ENCODE measurements at places on chromosomes 12 and 14.
A peak's percentile ranks its signal among the peaks of the same experiment; 100 is the strongest.

DNA sequence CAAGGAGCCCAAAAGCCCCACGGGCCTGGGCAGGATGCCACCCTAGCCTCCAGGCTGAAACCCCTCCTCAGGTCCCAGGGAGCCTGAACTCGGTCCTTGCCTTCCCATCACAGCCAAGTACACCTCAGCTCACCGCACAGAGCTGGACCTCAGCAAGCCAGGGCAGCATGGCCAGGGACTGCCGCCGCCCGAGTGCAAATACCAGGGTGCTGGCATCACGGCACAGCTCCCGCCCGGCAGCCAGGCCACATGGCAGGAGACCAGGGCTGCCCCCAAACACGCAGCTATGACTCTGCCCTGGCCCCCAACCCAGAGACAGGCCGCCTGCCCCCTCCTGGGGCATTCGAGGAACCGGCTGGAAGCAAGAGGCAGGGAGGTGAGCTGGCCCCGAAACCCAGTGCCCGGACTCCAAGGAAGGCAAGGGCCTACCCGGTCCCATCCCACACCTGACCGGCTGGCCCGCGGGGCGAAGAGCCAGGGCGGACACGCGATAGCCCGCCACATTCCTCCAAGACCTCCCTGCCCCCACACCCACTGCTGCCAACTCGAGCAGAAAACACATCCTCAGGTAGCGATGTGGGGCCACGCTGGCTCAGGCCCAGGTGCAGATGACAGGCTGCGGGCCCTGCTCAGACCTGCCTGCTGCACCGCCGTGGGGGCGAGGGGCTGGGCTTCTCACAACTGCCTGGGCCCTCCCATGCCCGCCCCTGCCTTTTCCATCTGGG, 2.7 kb downstream of the JAG2 start:
- DNase-seq: no peak

DNA sequence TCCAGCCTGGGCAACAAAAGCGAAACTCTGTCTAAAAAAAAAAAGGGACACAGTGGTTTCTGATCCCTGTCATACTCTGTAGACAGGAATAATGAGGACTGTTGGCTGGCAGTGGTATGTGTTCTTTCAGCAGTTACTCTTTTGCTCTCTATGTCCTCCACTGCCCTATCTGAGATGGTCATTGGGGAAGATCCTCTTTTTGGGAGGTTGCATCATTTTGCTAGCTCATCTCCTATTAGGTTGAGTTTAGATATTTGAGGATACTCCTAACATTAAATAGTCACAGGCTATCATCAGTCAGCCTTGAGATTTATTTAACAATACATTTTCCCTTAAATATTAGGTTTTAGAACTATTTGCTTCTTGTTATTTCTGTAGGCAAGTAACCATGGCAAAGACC, 5.9 kb upstream of the CCDC91 start:
- DNase-seq: no peak

GRCh38 chr14:102371361-102371760, 8.6 kb downstream of the TECPR2 start:
- no peak for DNase-seq

DNA sequence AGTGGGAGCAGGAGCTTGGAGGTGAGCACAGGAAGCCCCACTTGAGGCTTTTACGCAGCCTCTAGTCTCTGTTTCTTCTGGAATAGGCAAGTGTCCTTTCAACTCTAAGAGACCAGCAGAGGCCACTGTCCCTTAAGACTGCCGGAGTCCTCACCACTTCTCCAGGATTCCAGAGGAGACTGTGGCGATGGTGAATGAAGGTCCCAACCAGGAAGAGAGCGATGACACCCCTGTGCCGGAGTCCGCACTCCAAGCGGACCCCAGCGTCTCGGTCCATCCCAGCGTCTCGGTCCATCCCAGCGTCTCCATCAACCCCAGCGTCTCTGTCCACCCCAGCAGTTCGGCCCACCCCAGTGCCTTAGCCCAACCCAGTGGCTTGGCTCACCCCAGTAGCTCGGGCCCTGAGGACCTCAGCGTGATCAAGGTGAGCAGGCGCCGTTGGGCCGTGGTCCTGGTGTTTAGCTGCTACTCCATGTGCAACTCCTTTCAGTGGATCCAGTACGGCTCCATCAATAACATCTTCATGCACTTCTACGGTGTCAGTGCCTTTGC, 442 bp downstream of the FLVCR2 start:
- DNase-seq: no peak

- DNase-seq: no peak
These were observed 58.1 kb downstream of the ACTN1 start for GRCh38 chr14:68921049-68921448.

DNA sequence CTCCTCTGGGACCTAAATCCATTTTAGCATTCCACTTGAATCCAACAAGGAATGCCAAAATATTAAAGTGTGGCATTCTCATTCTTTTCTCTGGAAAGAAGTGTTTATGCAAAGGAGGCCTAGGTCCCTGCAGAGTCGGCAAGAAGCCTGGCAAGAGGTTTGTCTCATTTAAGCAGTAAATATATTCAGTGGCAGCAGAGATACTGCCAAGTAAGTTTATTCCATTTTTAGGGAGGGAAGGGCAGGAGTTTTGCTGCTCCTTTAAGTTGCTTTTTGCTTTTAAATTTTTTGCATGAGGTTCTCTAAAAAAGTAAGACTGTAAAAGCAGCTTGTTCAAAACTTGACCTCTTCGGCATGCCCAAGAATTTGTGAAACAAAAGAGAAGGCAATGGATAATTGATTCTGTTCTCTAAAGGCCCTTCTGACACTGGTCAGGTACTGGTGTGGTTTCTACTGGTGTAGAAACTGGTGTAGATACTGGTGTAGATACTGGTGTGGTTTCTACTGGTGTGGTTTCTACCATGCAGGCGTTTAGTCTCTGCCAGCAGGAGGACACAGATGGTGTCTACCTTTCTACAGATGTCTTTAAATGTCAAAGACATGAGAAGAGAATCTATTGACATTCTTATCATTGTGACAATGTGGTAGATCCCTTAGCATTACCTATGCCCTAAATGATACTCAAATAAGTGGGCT, 107.3 kb downstream of the SAMD4A start:
- no peak for DNase-seq

- DNase-seq: peak; percentile 72
These were observed 3.4 kb downstream of the KCNA5 start for GRCh38 chr12:5047094-5047493.

DNA sequence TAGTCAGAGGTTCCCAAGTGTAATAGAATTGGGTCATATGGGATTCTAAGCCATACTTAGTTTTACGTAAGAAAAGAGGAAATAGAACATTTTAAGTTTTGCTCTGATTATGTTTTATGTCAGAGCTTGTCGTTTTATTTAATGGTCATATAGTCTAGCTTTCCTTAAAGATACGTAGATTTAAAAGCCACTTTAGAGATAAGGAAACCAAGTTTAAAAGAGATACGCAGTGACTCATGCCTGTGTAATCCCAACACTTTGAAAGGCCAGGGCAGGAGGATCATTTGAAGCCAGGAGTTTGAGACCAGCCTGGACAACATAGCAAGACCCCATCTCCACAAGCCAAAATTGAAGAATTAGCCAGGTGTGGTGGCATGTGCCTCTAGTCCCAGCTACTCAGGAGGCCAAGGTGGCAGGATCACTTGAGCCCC, 19.5 kb downstream of the MAPK1IP1L start:
- no peak for DNase-seq

GRCh38 chr12:78585132-78585531, 279.4 kb upstream of the SYT1 start:
- no peak for DNase-seq

GRCh38 chr14:91237219-91237618, 7.3 kb downstream of the GPR68 start:
- no peak for DNase-seq

GRCh38 chr12:27456618-27457017, 10.1 kb downstream of the SMCO2 start:
- DNase-seq: no peak

DNA sequence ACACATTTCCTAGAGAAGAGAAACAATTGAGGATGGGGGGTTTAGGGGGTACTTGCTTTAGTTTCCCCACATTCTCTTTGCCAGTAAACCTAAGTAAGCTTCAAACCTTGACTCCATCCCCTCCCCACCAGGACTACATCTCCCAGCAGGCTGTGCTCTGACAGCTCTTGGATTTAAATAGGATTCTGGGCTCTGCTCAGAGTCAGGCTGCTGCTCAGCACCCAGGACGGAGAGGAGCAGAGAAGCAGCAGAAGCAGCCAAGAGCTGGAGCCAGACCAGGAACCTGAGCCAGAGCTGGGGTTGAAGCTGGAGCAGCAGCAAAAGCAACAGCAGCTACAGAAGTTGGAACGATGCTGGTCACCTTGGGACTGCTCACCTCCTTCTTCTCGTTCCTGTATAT, 20.6 kb downstream of the RDH12 start:
- peak; percentile 55 for DNase-seq

DNA sequence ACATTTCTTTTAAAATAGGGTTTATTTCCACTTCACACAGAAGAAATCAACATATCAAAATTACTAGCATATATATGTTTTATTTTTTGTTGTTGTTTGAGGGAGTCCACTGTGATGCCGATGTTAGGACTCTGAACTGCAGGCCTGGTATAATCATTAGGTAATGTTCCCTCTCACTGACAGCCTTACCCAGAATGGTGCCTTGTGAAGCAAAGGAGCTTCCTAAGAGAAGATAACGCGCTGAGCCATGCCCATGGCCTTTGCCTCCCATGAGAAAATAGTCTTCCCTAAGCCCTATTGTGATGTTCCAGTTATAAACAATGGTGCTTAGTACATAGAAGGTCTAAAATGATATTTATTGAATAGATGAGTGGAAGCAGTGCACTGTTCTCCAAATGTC, 12.0 kb downstream of the GNG2 start:
- DNase-seq: no peak

DNA sequence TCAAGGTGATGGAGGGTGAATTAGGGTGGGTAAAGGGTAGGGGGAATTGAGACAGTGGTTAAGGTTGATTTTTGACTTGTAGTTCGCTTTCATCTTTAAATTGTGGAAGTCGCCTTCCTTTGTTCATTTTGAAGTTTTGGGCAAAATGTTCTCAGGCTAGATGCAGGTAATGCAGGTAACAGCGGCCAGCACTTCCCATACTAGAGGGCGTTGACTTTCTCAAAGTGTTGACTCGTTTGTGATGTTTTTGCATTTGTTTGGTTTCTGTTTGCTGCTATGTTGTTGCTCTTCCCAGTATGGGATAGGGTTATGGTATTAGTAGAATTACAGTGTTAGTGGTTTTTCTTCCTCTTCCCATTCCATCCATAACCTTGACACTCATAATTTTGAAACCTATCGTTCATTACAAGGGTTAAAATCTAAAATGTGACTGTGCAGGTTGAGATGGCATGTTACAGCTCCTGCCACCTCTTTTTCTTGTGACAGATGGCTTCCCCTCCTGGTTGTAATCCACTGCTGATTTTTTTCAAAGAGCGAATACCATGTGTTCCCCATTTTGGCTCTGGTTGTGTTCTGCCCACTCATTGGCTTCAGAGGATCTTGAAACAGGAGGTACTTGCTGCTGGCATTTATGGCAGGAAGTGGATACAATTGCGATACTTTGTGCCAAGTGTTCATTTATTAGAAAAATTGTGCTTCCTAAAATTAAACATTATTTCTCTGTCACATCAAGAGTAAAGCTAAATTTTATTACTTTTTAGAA, 57.1 kb downstream of the ERC1 start:
- no peak for DNase-seq

- DNase-seq: no peak
These were observed 61.0 kb downstream of the KIAA0586 start for GRCh38 chr14:58488550-58488949.

GRCh38 chr12:118237052-118237665, 101.2 kb downstream of the PEBP1 start:
- DNase-seq: no peak

DNA sequence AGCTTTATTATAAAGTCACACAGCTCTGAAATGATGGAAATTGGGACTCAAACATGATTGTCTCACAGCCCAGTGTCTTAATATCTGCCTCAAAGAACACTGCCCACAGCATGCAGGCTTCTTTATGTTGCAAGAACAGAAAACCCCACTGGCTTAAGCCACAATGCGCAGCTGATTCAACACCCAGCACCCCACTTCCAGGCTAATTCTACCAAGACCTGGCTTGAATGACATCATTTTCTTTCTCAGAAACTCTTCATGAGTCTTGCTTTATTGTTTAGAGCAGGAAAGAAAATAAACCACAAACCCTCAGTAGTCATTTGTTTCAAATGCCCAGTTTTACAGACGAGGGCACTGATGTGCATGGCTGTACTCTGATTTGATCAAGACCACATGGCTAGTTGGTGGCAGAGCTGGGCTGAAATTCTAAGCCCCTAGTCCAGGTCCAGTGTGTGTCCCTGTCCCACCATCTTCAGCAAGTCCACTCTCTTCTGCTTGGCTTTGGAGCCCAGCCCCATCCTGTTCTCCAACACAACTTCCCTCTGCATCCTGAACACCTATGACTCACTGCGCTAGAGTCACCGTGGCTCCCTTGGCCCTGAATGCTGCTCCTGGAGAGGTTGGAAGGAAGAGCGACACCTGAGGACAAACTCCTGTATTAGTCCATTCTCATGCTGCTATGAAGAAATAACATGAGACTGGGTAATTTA, 50.3 kb upstream of the SRSF5 start:
- DNase-seq: no peak

DNA sequence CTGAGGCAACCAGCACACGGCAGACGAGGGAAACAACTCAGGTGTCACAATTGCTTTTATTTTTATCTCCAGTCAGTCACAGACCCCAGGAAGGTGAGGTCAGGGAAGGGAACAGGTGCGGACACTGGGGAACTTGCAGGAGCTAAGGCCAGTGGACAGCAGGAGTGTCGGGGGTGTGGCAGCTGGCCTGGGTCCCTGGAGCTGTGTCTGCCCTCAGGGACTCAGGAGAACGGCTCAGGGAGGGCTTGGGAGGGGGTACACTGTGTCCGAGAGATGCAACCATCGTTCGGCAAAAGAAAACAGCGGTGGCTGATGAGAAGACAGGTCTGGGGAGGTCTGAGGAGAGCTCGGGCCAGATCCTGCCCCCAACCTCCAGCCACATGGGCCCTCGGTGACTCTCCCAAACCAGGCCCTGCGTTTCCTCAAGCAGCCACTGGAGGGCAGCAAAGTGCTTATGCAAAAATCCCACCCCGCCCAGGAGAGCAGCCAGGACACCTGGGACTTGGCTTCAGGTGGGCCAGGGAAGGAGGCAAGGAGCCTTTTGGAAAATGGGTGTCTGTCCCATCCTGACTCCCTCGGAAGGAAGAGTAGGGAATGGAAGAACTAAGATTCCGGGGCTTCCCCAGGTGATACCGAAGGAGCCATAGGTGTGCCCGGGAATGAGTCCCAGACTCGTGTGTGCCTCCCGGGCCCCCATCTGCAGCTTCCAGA, 24.1 kb upstream of the BCDIN3D start:
- DNase-seq: peak; percentile 90
